Stimulated activated CD8-positive, alpha-beta memory T cell treated with anti-CD3 and anti-CD28 coated beads, Interleukin-4, amount 100 ng/mL, for 1 hour (primary cell): ENCODE measurements at places on chromosomes 1 and 21.

- no peak for DNase-seq
Measured at GRCh38 chr1:20199403-20199802, 13.1 kb upstream of the PLA2G2C start.

DNA sequence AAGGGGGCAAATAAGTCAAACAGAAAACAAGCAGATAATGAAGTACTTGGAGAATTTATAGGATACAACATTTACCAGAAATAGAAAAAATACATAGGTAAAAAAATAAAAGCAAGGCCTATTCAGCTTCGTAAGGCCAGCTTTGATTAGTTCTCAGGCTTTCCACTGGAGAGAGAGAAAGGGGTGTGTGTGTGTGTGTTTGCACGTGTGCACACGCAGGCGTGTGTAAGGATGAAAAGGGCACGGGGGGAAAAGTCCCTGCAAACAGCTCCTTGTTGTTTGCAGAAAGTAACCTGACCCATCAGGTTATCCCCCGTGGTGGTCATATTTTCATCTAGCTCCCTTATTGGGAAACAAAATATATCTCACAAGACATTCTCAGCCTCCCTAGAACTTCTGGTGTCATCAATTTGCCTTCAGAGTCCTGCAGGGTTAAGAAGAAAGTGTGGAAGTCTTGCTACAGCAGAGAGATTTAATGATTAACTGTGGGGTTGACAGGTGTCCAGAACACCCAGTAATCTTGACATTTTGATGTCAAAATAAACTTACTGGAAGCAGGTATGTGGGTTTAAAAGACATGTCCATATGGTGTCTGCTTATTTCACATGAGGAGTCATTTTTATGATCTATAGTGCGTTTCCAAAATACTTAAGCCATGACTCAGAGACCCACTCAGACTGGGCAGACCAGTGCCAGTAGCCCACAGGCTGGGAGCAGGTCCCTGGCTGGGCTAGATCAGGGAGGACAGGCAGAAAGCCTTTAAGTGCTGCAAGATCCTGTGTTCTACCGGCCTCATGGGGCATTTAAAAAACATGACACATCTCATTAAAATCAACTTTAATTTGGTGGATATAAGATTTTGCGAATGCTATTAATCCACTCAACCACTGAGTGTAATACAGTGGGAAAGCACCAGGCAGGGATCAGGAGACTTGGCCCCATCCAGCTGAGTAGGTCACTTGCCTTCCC is 487.6 kb upstream of the CAMK1G start:
- DNase-seq = no peak

DNA sequence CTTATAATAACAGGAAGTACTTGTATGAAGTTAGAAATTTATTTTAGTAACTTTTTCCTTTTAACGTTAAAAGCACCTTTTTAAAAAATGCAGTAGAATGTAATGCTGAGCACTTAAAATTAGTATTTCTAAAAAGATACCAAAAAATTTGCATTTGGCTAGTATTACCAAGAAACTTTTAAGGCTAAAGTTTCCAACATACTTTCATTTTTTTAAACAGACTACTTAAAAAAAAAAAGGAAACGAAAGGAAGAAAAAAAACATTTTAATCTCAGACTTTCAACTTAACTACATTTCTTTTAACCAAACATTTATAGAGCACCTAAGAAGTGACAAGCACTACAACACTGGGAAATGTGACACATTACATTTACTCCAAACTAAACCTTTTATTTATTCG is 2.8 kb downstream of the ARID4B start:
- DNase-seq = no peak

GRCh38 chr1:16213013-16213412 is 561 bp upstream of the ARHGEF19 start:
- DNase-seq = no peak

- DNase-seq = no peak
Measured at GRCh38 chr1:175192111-175192629, 406 bp downstream of the KIAA0040 start.

- DNase-seq = no peak
Measured at GRCh38 chr21:30942192-30942591, 60.8 kb upstream of the KRTAP11-1 start.

- no peak for DNase-seq
Measured at GRCh38 chr1:160925652-160926244, 28.9 kb downstream of the ITLN2 start.

DNA sequence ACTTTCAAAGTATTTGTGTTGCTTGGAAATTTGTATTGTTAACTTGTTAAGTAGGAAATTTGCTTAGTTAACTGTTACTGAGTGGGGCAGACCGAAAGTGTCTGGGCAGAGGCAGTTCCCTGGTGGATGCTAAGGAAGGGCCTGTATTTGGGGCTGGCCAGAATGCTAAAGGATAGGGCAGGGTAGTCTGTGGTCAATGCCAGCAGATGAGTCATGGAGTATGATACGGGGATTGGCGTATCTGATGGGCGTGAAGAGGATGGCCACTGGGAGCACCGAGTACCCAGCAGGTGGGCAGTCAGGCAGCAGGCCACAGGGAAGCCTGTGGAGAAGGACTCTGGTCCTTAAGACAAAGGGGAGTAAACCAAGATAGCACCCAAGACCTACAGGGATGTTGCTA is 46.6 kb upstream of the SCAF4 start:
- DNase-seq = no peak

DNA sequence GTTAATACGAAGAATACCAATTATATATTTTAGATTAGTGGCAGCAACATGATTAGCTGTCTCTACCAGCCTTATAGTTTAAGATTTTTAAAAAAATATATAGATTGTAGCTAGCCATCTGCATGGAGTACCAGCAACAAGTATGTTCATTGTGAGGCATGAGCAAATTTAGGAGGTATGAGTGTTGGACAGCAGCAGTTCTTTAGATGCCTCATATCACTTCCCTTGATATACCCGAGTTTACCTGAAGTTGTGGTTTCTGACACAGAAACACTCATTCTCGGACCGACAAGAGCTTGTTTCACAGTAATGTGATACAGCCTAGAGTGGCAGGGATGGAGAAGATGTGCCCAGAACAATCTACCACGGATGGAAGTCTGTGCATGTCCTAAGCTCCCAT is 69.1 kb downstream of the RGS18 start:
- DNase-seq = no peak

- no peak for DNase-seq
Measured at GRCh38 chr1:244209955-244210354, 158.9 kb downstream of the ZBTB18 start.

GRCh38 chr1:205928317-205928716 is 14.9 kb downstream of the SLC26A9 start:
- no peak for DNase-seq

DNA sequence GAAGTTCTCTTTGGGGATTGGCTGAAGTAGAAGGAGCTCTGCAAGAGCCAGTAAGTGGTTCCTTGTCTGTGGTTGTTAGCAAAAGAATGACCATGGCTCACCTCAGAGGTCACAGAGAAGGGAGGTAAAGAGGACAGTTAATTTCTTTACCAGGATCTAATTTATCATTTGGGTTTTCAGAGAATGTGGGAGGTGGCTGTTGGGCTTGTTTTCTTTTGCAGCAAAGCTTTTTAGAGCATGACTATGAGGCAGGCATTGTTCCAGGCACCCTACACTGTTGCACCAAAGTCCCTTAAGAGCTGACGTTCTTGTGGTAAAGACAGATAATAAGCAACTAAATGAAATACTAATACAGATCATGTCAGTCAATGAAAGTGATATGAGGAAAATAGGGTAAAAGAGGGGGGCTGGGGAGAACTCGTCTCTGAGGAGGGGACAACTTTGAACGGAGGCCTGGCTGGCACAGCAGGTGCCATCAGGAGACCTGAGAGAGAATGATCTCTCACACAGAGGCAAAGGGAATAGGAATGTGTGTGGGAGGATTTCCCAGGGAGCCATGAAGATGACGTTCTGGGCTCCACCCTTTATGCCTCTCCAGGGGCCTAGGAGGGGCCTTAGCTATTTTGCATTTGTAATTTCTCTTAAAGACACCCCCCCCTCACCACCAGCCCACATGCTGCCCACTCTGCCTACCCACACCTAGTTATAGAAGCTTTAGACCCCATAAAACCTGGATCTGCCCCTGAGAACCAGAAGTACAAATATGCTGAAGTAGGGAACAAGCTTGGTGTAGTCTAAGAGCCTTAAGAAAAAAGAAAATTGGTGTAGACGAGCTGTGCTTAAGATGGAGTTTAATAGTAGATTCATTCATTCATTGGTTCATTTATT is 177.5 kb downstream of the ROR1 start:
- no peak for DNase-seq

- no peak for DNase-seq
Measured at GRCh38 chr1:41436281-41437010, 48.0 kb downstream of the EDN2 start.

GRCh38 chr1:113993072-113993471 is 13.8 kb downstream of the OLFML3 start:
- no peak for DNase-seq

DNA sequence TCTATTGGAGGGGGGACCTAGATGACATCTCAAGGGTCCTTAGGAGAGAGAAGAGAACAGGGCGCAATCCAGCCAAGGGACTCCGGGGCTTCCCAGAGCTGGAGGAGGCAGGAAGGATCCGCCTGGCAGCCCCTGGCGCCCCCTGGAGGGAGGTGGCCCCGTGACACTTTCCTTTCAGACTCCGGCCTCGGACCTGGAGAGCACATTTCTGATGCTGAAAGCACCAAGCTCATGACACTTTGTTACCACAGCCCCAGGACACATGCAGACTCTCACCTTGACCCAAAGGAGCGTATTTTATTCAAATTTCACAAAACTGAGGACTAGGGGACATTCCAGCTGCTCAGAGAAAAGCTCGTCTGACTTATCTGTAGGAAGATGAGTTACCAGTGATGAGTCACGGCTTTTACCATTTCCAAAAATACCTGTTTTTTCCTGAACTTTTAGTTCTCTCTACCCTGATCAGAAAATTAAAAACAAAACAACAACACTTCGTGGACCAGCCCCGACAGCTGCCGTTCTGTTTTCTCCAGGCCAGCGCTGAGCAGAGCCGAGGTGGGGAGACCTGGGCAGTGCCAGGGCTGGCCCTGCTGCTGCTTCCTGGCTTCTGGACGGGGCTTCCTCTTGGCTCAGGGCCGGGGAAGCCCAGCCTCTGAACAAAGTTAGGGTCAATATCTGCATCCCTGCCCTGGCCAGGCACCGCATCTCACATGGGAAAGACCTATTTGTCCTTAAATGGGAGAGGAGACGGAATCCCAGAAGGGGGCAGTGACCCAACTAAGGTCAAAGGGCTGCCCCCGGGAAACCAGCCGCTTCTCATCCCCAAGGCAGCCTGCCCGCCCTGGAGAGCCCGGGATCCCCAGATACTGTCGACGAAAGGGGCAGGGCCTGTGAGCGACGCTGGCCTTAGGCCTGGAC is 21.6 kb upstream of the POFUT2 start:
- no peak for DNase-seq

GRCh38 chr1:59220356-59220755 is 76.5 kb upstream of the FGGY start:
- no peak for DNase-seq

DNA sequence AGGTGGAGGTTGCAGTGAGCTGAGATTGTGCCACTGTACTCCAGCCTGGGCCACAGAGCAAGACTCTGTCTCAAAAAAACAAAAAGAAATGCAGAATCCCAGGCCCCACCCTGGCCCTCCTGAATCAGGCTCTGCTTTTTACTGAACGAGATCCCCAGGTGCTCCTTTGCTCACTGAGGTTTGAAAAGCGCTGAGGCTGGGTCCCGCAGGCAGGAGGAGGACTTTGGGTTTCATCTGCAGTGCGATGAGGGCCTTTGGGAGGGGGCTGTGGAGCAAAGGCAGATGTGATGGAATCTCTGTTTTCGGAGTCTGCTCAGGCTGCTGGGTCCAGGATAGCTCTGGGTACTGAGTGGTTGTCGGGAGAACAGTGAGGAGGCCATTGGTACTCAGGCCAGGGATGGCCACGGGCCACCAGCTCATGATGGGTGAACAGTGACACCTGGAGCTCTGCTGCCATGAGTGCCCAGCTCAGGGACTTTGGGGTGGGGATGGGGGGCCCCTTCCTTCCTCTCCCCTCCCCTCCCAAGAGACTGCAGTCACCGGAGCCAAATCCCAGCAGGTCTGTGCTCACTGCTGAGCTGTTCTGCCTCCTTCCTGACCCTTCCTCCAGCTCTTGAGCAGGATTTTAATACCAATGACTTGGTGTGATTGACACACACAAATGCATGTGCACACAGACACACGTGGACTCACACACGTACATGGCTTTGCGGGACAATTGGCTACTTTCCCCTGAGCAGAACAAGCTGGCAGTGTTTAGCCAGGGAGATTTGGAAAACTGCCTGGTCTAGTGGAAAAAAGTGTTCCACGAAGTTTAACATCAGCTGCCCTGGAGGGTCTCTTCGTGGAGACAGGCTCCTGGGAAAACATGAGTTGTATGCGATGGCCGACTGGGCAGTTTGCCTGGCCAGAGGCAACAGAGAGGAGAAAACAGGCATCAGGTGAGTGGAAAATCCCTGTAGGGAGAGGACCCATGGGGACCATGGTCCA is 3.6 kb upstream of the DHRS3 start:
- DNase-seq = no peak

GRCh38 chr1:74674278-74675048 is 871 bp upstream of the ERICH3 start:
- no peak for DNase-seq

DNA sequence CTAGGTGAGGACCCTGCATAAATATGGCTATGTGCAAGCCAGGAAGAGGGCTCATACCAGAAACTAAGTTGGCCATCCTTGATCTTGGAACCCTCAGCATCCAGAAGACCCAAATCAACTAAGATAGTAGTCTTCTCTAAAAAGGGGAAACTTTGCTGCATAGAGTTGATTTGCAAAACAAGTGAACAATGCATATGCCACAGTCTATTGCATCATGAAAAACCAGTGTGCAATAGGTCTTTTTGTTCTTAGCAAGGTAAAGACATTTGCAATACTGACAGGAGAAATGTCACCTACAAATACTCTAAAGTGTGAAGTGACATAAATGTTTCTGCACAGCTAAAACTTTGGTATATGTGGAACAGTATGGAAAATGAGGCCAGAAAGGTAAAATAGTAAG is 2.0 kb upstream of the IFI16 start:
- no peak for DNase-seq

- DNase-seq = no peak
Measured at GRCh38 chr1:238340989-238341388, 450.3 kb upstream of the ZP4 start.

DNA sequence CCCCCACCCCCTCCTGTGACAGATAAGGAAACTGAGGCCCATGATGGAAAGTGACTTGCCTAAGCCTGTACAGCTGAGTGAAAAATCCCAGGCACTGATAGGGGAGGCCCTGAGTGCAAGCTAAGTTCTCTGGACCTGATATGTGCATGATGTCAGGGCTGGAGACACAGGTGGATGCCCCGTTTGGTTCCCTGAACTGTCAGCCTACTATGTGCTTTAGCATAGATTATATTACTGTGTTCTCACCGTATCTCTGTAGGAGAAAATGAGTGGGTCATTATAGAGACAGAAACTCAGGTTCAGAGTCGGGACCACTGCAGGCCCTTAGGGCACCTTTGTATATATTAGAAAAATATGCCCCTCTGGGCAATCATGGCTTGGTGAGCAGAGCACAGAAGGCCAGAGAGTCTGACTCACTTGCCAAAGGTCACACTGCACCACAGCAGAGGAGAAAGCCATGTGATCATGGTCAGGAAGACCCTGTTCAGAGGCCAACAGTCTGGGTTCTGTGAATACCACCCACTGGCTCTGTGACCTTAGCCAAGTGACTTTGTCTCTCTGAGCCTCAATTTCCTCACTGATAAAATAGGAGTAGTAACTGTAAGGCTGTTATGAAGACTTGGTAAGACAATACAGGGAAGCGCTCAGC is 145.8 kb upstream of the WNT4 start:
- no peak for DNase-seq
